ENCODE measurements at places on chromosomes 6 and 20. TPM values are rescaled to one million over a fixed set of nuclear protein-coding genes. Genes with fewer than 3 reads are reported as not detected.

RNF39 gene
- not detected for total RNA-seq

MAPK13 gene
- total RNA-seq = 3.4 TPM

TRIM15 gene
- not detected for total RNA-seq

EFCAB8 gene
- not detected for total RNA-seq

MED20 gene
- 21.0 TPM for total RNA-seq

POLR1H gene
- 13.5 TPM for total RNA-seq

KIF25 gene
- not detected for total RNA-seq

AKAP7 gene
- 90.1 TPM for total RNA-seq

HLA-DPB1 gene
- total RNA-seq = 1.9 TPM

CAGE1 gene
- not detected for total RNA-seq

CENPW gene
- 8.5 TPM for total RNA-seq

GRM4 gene
- total RNA-seq = 5.3 TPM

SCUBE3 gene
- 2.8 TPM for total RNA-seq

QRSL1 gene
- total RNA-seq = 21.3 TPM

CNR1 gene
- 344 TPM for total RNA-seq

GLP1R gene
- not detected for total RNA-seq

ZNF311 gene
- 8.1 TPM for total RNA-seq

SLC22A7 gene
- total RNA-seq = 1.9 TPM

PTPRK gene
- 377 TPM for total RNA-seq

TEAD3 gene
- total RNA-seq = 0.63 TPM

BPIFB1 gene
- total RNA-seq = not detected

ADGRF4 gene
- 0.31 TPM for total RNA-seq

CCND3 gene
- 16.0 TPM for total RNA-seq
